ENCODE measurements at places on chromosomes 1 and 21. TPM values are rescaled to one million over a fixed set of nuclear protein-coding genes. Genes with fewer than 3 reads are reported as not detected.

- no peak overlapping the region for H3K4me3 ChIP-seq
- no peak for DNase-seq
- H3K4me1 ChIP-seq: peaks cover 4% of the 10 kb centered on the region
- no peak overlapping the region for H3K27ac ChIP-seq
Measured at GRCh38 chr1:97901017-97901658, 19.7 kb downstream of the DPYD start.

DNA sequence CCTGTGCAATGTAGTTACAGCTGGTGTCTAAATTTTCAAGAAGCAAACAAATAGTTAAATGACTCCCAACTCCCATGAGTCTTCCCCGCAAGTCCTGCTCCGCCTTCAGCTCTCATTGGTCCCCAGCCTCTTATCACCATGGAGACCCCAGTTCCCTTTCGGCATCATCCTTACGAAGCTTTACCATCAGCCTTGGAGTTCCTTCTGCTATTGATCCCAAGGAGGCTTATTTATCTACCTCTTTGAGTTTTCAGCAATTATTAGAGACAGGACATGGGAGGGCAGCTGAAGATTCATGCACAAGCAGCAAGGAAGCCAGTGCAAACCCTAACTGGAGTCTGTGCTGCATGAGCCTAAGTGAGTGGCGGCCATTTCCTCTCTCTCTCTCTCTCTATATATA lies 12.3 kb downstream of the KCNA2 start:
- H3K36me3 ChIP-seq: no peaks in the 10 kb centered on the region
- DNase-seq: no peak
- H3K4me3 ChIP-seq: no peak overlapping the region
- no peaks in the 10 kb centered on the region for H3K27me3 ChIP-seq
- peaks cover 5% of the 10 kb centered on the region for H3K4me1 ChIP-seq

GRCh38 chr1:243343970-243344937 lies 88.4 kb downstream of the SDCCAG8 start:
- H3K4me3 ChIP-seq: no peak overlapping the region
- DNase-seq: no peak

Gene C1orf94
- total RNA-seq: not detected

Gene GPR37L1
- total RNA-seq: not detected

GRCh38 chr1:219581344-219581743 lies 31.6 kb downstream of the ZC3H11B start:
- peaks cover 1% of the 10 kb centered on the region for H3K27me3 ChIP-seq
- H3K27ac ChIP-seq: no peak overlapping the region
- no peaks in the 10 kb centered on the region for H3K36me3 ChIP-seq
- no peak overlapping the region for H3K4me3 ChIP-seq
- peaks cover 4% of the 10 kb centered on the region for H3K4me1 ChIP-seq
- DNase-seq: no peak

Gene KCNE2
- not detected for total RNA-seq

- no peaks in the 10 kb centered on the region for H3K36me3 ChIP-seq
- no peak overlapping the region for H3K4me3 ChIP-seq
- no peak overlapping the region for H3K27ac ChIP-seq
- DNase-seq: no peak
- no peaks in the 10 kb centered on the region for H3K4me1 ChIP-seq
Measured at GRCh38 chr1:181987334-181987895, 74.1 kb downstream of the ZNF648 start.

- no peak overlapping the region for H3K4me3 ChIP-seq
- peaks cover 23% of the 10 kb centered on the region for H3K4me1 ChIP-seq
- no peak overlapping the region for H3K27ac ChIP-seq
- H3K36me3 ChIP-seq: no peaks in the 10 kb centered on the region
- peaks cover 7% of the 10 kb centered on the region for H3K27me3 ChIP-seq
- DNase-seq: no peak
Measured at GRCh38 chr1:2575801-2576663, 10.5 kb upstream of the PRXL2B start.

Gene TTC24
- total RNA-seq: not detected

Gene TSTD1
- 14.2 TPM for total RNA-seq

DNA sequence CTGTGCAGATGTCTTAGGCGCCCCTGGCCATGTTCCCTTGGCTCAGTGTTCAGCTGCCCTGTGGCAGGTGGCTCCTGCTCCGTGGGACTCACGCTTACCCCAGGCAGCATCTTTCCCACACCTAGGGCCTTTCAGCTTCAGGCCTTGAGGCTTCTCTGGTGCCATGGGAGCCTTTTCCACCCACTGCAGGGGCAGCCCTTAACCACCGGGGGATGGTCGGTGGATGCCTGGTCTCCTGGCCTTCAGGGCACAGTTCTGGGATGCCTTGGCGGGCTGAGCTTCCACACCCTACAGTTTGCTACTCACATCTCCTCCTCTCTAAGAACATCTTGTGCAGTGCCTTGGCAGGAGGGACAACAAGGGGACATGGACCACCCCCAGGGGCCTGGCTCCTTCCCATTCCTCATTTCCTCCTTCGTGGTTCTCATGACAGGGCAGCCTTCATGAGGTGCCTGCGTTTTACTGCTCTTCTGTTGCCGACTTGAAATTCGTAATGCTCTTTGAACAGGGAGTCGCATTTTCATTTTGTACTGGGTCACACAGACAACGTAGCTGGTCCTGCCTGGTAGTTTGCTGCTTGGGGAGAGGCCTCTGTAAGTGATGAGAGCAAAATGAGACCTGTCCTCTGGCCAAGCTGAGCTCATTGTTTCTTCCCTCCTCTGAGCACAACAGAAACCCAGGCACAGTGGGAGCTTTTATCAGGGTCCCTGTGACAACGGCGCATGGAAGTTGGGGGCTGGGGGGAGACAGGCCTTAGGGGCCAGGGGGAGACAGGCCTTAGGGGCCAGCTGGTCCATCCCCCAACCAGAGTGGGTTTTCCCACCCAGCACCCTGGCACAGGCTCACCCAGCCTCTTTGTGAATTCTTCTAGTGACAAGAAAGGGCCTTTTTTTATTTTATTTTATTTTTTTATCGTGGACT lies 62.0 kb upstream of the NEK2 start:
- no peak overlapping the region for H3K27ac ChIP-seq
- no peak overlapping the region for H3K4me3 ChIP-seq
- peaks cover 9% of the 10 kb centered on the region for H3K4me1 ChIP-seq
- no peaks in the 10 kb centered on the region for H3K36me3 ChIP-seq
- no peak for DNase-seq

DNA sequence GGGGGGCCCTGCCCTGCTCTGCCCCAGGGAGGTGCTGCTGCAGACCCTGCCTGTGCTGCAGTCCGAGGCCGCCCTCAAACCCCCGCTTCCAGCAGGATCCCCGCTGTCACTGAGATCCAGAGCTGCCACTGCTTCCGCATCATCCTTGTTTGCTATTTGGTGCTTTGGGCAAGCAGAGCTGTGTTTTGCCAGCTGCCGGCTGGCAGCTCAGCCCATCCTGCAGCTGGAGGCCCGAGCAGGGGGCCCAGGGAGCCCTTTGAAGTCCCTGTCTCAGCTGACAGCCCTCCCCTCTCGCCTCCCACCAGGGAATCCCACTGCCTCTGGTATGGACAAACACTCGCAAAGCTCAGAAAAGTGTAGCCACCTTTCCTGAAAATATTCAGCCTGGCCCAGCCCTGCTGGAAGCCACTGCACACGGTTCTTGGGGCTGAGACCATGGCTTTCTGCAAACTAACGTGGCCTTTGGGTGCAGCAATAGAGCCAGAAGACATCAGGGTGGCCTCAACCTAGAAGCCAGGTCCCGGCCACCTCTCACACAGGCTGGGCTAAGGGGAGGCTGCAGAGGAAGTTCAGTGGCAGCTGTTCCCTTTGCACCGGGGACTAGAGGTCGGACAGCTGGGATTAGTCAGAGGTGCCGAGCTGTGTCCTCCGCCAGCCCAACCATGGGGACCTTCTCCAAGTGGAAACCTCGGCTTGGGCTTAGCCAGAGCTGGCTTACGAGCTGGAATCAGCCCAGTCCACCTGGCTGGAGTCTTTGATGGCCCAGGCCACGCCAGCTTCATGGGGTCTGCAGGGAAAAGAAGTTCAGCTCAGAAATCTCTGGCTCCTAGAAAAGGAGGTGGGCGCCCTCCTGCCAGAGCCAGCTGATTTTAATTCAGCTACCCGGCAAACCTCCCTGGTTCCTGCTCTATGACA lies 107.1 kb downstream of the SPSB1 start:
- no peak overlapping the region for H3K4me3 ChIP-seq
- peaks cover 4% of the 10 kb centered on the region for H3K36me3 ChIP-seq
- H3K27me3 ChIP-seq: peaks cover 4% of the 10 kb centered on the region
- H3K4me1 ChIP-seq: peaks cover 34% of the 10 kb centered on the region
- no peak for DNase-seq

Gene MAGOH
- 57.3 TPM for total RNA-seq

- H3K4me1 ChIP-seq: no peaks in the 10 kb centered on the region
- DNase-seq: no peak
- no peaks in the 10 kb centered on the region for H3K27me3 ChIP-seq
Measured at GRCh38 chr1:170587253-170587593, 55.3 kb downstream of the GORAB start.

Gene TBX19
- total RNA-seq: 1.1 TPM

- H3K27me3 ChIP-seq: peaks cover 13% of the 10 kb centered on the region
- DNase-seq: no peak
- H3K27ac ChIP-seq: no peak overlapping the region
- peak overlapping the region; percentile 94 for H3K4me3 ChIP-seq
Measured at GRCh38 chr1:61056196-61056572, 26.2 kb upstream of the NFIA start.

- H3K27ac ChIP-seq: no peak overlapping the region
- no peak for DNase-seq
- H3K27me3 ChIP-seq: no peaks in the 10 kb centered on the region
- peaks cover 21% of the 10 kb centered on the region for H3K36me3 ChIP-seq
- H3K4me3 ChIP-seq: no peak overlapping the region
- peaks cover 6% of the 10 kb centered on the region for H3K4me1 ChIP-seq
Measured at GRCh38 chr1:84585803-84586202, 11.6 kb upstream of the CTBS start.

Gene SPRR4
- not detected for total RNA-seq

GRCh38 chr1:211257826-211258225 lies 1.3 kb upstream of the RCOR3 start:
- H3K27me3 ChIP-seq: peaks cover 12% of the 10 kb centered on the region
- peak overlapping the region; percentile 94 for H3K27ac ChIP-seq
- no peak for DNase-seq
- H3K4me1 ChIP-seq: peaks cover 18% of the 10 kb centered on the region

GRCh38 chr1:19357299-19357986 lies 45.3 kb downstream of the SLC66A1 start:
- peaks cover 10% of the 10 kb centered on the region for H3K27me3 ChIP-seq
- no peak for DNase-seq
- H3K4me3 ChIP-seq: no peak overlapping the region
- H3K4me1 ChIP-seq: no peaks in the 10 kb centered on the region
- peaks cover 26% of the 10 kb centered on the region for H3K36me3 ChIP-seq
- no peak overlapping the region for H3K27ac ChIP-seq

DNA sequence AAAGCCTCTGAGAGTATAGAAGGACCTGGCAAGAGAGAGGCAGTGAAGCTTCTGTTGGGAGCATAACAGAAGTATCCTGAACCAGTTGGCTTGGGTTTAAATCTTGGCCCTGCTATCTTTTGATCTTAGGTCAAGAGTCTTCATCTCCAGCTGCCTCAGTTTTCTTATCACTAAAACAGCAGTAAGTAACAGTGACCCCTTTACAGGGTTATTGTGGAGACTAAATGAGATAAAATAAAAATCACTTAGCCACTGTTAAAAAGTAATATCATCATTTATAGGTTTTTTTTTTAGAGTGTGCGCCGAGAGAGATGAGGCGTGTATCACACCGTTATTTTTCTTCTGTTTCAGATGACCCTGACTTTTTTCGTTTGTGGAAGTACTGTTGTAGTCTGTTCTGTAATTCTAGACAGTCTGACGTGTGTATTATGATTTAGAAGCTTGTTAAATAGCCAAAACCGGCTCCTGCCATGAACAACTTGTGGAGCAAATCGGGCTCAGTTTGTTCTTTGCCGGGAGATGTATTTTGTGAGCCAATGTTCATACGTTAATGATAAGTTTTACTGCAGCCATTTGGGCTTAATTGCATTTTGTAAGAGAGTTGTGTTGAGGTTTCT lies 1.1 kb downstream of the THRAP3 start:
- DNase-seq: no peak
- H3K36me3 ChIP-seq: peaks cover 15% of the 10 kb centered on the region
- H3K4me1 ChIP-seq: peaks cover 33% of the 10 kb centered on the region
- peak overlapping the region; percentile 99 for H3K4me3 ChIP-seq
- peaks cover 9% of the 10 kb centered on the region for H3K27me3 ChIP-seq
- H3K27ac ChIP-seq: peak overlapping the region; percentile 97

- no peak overlapping the region for H3K27ac ChIP-seq
- no peak overlapping the region for H3K4me3 ChIP-seq
- H3K27me3 ChIP-seq: peaks cover 1% of the 10 kb centered on the region
- H3K36me3 ChIP-seq: peaks cover 8% of the 10 kb centered on the region
- DNase-seq: no peak
- H3K4me1 ChIP-seq: peaks cover 27% of the 10 kb centered on the region
Measured at GRCh38 chr1:64532646-64533045, 62.7 kb downstream of the CACHD1 start.

DNA sequence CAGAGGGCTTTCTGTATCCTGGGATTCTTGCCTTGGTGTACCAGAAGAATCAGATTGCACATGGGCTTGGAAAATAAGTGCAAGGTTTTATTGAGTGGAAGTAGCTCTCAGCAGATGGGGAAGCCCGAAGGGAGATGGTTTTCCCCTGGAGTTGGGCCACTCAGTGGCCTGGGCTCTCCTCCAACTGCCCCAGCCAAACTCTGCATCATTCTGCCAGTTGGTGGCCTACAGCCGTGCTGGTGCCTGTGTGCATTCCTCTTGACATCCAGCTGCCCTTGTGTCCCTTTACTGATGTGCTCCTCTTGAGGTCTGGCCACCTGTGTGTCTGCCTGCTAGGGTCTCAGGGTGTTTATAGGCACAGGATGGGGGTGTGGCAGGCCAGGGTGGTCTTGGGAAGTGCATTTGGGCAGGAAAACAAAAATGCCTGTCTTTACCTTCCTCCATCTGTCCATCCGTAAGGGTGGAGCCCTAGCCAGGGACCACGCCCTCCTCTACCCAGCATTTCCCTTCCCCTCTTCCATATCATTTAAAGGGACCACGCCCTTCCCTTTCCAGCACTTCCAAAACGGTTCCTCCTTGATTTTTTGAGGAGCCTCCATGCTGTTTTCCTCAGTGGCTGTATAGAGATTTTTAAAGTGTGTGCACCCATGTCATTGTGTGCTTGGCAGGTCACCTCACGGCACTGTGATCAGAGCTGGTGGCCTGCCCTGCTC lies 18.9 kb downstream of the SNAP47 start:
- no peaks in the 10 kb centered on the region for H3K4me1 ChIP-seq
- H3K27me3 ChIP-seq: peaks cover 2% of the 10 kb centered on the region
- DNase-seq: no peak

Gene MIS18A
- total RNA-seq: 17.2 TPM

- H3K36me3 ChIP-seq: peaks cover 44% of the 10 kb centered on the region
- DNase-seq: no peak
- peaks cover 6% of the 10 kb centered on the region for H3K27me3 ChIP-seq
- H3K4me3 ChIP-seq: peak overlapping the region; percentile 77
Measured at GRCh38 chr1:38025233-38025632, 12.7 kb downstream of the UTP11 start.

Gene PDC
- total RNA-seq: not detected

Gene ADAM30
- not detected for total RNA-seq

- peak; percentile 32 for DNase-seq
- peaks cover 13% of the 10 kb centered on the region for H3K4me1 ChIP-seq
- H3K27me3 ChIP-seq: peaks cover 19% of the 10 kb centered on the region
- peak within 1 kb of the TSS; percentile 27 for H3K27ac ChIP-seq
- peak within 1 kb of the TSS; percentile 68 for H3K4me3 ChIP-seq
Measured at GRCh38 chr1:151716771-151717631, at the start of gene CELF3. Gene CELF3, minus strand, starts transcription at chr1:151716803. Its CDS starts 783 bp downstream, at chr1:151716020.

- no peak for DNase-seq
- H3K4me3 ChIP-seq: no peak overlapping the region
Measured at GRCh38 chr1:9289711-9290485, 2.8 kb upstream of the SPSB1 start.
